H9 (cell line): ENCODE measurements at places on chromosomes 6 and 20.
A peak's percentile ranks its signal among the peaks of the same experiment; 100 is the strongest.

DNA sequence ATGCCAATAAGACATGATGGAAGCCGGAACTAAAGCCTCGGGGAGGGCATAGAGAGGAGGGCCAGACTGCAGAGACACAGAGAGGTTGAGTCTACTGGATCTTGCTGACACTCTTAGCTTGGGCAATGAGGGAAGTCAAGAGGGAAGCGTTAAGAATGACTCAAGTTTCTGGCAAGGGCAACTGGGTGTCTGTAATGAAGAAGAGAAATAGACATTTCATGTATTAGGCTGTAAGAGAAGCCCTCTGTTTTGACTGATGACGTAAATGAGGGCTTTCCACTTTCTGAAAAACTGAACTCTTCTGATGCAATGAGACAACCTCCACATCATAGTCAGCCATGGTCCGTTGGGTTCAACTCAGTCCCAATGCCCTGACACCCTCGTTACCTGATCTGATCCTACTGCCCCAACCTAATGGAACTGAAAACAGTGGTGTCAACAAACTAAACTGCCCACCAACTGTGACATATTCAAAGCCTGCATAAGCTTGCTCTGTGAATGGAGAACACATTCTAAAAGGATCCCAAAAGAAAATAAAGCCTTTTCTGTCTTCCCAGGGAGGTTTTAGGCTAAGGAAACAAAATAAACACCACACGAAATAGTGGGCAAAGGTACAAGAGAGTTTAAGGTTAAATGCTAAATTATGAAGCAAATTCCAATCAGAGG lies 45.8 kb upstream of the PNRC1 start:
- DNase-seq = no peak

DNA sequence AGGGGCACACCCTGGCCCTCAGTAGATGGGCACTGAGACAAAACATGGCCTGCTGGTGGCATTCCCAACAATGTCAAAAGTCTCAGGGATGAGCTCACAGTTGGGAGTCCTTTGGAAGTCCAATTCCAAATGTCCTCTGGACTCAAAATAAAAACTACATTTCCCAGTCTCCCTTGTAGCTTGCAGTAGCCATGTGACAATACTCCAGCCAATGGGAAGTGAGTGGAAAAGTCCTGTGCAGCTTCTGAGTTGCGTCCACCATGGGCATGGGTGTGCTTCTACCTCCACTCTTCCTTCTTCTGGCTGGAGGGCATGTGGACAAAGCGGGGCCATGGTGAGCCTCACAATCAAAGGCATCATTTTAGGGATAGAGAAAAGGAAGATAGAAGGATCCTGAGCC lies 5.8 kb upstream of the ADAM33 start:
- DNase-seq = no peak

- peak; percentile 58 for DNase-seq
These were observed 195.4 kb downstream of the SMOC2 start for GRCh38 chr6:168636147-168637004.

DNA sequence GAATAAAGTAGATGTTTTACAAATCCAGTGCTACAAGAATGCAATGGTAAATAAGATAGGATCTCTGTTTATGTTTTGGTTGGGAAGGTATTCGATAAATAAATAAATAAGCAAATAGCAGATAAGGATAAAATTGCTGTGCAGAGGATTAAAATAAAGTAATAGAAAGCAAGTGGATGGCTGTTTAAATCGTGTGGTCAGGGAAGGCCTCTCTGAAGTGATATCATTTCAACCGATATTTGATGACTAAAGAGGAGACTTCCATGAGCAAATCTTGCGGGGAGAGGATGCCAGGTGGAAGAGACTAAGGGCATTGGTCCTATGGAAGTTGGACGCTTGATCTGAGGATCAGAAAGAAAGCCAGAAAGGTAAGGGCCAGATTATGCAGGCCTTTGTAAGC lies 92.0 kb upstream of the CCN2 start:
- DNase-seq = no peak

- peak; percentile 86 for DNase-seq
These were observed 1.9 kb downstream of the GRM4 start for GRCh38 chr6:34143884-34144580.

DNA sequence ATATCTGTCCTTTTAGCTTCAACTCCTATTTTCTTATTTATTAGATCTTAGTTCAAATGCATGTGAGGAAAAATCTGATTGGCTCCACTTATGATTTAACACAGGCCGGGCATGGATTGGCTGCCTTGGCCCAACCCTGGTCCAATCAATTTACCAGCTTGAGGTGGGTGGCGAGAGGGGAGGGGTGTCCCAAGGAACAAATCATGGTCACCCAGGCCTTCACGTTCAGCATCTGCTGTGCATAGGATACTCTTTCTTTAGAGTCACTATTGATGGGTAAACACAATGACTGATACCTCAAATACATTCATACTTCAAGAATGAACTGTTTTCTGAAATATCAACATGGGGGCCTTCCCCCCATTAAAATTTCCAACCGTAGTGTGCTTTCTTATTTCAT lies 14.9 kb upstream of the BACH2 start:
- no peak for DNase-seq

- no peak for DNase-seq
These were observed 44.1 kb downstream of the MYH7B start for GRCh38 chr20:34999782-35000181.

- DNase-seq = peak; percentile 87
These were observed 1.1 kb upstream of the OVOL2 start for GRCh38 chr20:18058661-18059467.

- DNase-seq = no peak
These were observed 56.5 kb upstream of the RNF144B start for GRCh38 chr6:18330548-18331081.

- DNase-seq = no peak
These were observed 120.9 kb downstream of the GRM1 start for GRCh38 chr6:146149770-146150169.

GRCh38 chr6:137473598-137473997 lies 20.6 kb downstream of the OLIG3 start:
- no peak for DNase-seq

DNA sequence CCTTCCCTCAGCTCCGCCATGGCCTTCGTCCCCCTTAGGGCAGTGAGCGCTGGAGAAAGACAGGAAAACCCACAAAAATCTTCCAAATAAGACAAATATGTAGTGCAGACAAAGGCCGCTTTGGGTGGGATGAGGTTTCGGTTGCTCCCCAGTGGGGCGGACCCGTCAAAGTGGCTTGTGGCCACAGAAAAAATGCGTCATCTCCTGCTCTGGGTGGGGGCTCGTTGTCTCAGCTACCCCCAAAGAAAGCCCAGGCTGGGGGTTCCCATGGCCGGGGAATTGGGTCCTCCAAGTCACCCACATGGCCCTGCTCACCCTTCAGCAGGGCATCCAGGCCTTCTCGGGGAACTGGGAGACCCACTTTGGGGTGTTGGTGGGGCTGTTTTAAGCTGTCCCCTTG lies 21.9 kb upstream of the SCUBE3 start:
- no peak for DNase-seq

GRCh38 chr6:111585241-111585973 lies 20.3 kb downstream of the TRAF3IP2 start:
- DNase-seq = no peak

DNA sequence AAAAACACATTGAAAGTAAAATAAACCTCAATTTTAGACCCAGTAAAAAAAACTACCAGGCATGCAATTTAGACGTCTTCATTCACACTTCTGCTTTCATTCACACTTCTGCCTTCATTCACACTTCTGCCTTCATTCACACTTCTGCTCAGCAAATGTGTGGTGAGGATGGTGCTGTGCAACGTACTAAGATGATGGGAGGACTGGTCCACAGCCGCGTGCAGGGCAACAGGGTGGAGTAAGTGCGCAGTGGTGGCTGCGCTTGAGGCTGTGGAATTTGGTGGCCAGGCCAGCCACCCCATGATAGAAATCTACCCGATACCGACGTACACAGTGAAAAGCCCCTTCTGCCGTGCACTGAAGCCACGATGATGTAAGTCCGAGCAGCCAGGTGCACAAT lies 114.3 kb upstream of the CD93 start:
- no peak for DNase-seq

- DNase-seq = no peak
These were observed 57.7 kb downstream of the PPP1R14C start for GRCh38 chr6:150200428-150201100.

- peak; percentile 15 for DNase-seq
These were observed 44.3 kb upstream of the FRMD1 start for GRCh38 chr6:168123165-168123911.

DNA sequence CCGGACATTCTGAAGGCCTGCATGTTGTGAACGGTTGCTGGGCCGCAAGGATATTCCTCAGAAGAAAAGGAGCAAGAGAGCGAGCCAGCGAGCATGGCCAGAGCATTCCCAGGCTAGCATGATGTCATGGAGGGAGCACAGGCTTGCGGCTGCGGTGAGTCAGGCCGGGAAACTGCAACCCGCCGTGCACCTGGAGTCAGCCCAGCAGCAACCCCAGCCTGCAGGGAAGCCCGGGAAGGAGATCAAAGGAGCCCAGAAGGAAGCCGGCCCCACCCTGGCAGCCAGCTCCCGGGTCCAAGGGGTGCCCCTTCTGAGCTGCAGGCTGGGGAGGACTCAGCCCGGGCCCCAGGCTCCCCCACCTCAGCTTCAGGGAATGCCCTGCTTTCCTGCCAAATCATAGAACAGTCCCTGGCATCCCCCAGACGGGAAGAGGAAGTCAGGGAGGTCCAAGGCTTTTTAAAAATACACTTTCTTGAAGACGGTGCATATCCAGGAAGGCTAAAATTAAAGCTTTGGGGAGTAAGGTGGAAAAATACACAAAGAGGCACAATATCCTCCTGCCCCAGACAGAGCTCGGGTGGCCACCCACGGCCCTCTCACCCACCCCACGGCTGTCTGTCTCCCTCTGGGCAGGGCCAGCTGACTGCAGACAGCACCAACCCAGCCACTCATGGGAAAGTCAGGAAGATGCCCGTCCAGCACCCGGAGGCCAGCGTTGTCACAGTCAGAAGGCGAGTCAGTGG lies 53.7 kb downstream of the BMP7 start:
- DNase-seq = peak; percentile 75

- no peak for DNase-seq
These were observed 435 bp downstream of the DLK2 start for GRCh38 chr6:43454696-43455530.

GRCh38 chr6:45920819-45921511 lies 94.7 kb downstream of the CLIC5 start:
- no peak for DNase-seq

DNA sequence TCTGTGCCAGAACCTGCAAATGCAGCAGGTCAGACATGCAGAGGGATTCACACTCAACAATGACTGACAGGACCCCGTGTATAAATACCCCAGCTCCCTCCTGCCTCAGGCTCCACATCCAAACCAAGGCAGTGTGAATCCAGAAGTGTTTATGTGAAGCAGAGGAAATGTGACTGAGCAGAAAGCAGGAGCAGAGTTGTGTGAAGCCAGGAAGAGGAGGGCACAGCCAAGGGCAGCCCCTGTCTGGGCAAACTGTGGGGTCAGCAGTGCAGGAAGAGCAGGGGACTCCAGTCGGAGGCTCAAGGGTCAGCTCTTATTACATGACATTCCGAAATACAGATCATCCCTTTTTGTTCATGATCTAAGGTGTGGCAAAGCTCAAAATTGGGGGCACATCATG lies 19.3 kb upstream of the ENTPD6 start:
- DNase-seq = no peak

GRCh38 chr6:22101163-22101562 lies 195.7 kb downstream of the PRL start:
- DNase-seq = no peak

- no peak for DNase-seq
These were observed 13.8 kb upstream of the RNF8 start for GRCh38 chr6:37339741-37340638.

DNA sequence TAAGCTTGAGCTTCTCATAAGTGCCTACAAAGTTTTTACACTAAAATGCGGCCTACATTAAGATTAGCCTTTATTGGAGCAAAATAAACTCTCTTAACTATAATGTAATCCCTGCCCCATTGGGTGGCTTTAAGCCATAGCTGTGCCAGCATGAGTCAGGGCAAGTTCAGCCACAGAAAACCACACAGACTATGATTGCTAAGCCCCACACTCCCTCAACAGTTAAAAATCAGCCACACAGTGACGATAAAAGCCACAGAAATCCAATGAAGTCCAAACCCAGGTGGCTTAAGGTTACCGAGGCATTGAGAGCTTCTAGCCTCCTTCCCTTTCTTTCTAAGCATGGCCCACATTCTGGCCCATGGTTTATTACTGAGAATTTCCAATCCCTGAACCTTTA lies 61.6 kb downstream of the GRM1 start:
- no peak for DNase-seq

GRCh38 chr6:142210606-142211005 lies 63.5 kb downstream of the VTA1 start:
- DNase-seq = no peak

DNA sequence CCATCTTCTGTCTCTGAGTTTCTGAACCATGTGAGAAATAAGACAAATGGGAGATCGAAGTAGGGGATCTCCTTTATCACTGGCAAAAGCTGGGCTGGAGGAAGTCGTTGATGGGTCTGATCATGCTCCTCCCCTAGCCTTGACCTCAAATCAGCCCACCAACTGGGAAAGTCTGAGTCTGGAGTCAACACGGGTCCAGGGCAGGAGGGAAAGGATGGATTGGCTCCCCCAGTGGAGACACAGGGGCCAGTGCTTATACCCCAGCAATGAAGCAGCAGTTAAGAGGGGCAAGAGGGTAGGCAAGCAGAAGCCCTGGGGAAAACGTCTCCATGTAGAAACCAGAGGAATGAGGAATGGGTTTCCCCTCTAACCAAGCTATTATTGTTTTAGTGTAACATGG lies 152.6 kb downstream of the TBC1D7 start:
- peak; percentile 63 for DNase-seq

GRCh38 chr20:51898788-51899187 lies 96.5 kb upstream of the SALL4 start:
- no peak for DNase-seq

GRCh38 chr6:136963259-136963658 lies 41.2 kb downstream of the SLC35D3 start:
- DNase-seq = no peak

GRCh38 chr6:53240761-53241160 lies 92.1 kb upstream of the GCM1 start:
- no peak for DNase-seq

GRCh38 chr6:84280030-84280429 lies 52.6 kb upstream of the CEP162 start:
- no peak for DNase-seq

DNA sequence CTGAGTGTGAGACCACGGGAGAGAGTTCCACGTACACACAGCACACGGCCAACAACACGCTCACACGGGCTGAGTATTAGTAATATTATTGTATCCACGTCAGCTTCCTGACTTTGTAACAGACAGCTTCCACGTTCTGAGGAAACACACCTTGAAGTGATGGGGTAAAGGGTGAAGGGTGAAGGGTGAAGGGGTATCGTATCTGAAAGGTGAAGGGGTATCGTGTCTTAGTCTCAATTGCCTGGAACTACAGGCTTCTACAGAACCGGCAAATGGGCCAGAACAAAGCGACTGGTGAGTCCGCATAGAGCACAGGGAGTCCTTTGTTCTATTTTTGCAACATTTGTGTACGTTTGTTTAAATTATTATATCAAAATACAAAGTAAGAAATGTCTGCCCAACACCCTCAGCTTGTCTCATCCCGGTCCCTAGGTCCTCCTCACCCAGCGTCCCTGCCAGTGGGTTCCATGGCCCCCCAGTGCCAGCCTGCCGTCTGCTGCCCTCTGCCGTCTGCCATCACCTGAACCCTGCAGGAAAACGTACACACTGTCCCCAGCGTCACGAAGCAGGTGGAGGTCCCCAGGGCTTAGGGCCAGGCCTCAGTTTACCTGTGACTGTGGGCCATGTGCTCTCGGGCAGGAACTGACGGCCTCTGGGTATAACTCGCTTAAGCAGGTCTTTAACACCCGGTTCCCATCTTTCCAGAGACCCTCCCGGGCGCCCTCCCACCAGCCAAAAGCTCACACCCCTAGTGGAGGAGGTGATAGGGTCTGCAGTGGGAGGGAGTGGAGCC lies 4.4 kb upstream of the HELZ2 start:
- DNase-seq = no peak
